ENCODE measurements at places on chromosomes 7 and 10. TPM values are rescaled to one million over a fixed set of nuclear protein-coding genes. Genes with fewer than 3 reads are reported as not detected.

DNA sequence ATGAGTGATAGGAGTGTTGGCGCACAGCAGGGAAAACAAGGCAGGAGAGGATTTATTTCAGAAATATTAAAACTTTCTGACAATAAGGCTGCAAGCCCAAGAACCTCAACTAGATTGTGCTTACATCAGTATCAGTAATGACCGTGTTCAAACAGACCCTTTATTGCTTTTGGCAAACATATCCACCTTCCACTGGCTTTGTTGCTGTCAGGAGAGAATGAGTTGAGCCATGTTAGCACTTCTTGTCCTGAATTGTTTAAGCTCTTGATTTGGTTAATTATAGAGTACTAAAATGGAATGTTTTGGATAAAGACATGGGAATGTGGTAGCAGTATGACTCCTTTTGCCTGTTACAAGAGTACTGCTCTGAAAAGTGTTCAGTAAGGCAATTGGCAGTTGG is 3.8 kb downstream of the AHCYL2 start:
- DNase-seq = no peak

- DNase-seq = no peak
These were observed 3.4 kb downstream of the SLC35G1 start for GRCh38 chr10:93897070-93897780.

GRCh38 chr7:112940314-112940732 is 146.3 kb downstream of the GPR85 start:
- no peak for DNase-seq

The MAT1A gene
- not detected for total RNA-seq

The TEX36 gene
- total RNA-seq = not detected

DNA sequence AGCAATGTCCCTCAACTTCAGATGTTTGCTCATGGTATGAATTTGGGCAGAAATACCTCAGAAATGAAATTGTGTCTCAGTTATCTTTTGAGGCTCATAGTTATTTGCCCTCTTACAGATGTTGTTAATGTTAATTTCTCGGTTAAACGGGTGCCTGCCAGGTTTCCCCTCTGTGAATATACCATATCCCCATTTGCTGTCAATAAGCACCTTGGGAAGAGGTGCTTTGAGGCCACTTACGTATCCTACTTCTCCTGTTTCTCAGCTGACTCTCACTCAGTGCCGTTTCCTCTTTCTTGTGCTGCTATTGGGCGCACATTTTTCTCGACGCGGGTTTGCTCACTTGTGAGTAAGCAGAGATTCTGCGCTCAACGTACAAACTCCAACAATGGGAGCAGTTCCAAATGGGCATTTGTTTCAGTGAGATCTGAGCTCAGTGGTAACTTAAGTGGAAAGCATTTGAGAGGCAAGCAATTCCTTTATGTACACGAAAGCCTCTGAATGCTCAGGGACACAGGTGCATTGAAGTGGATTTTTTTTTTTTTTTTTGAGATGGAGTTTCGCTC is 34.8 kb upstream of the JAKMIP3 start:
- no peak for DNase-seq

DNA sequence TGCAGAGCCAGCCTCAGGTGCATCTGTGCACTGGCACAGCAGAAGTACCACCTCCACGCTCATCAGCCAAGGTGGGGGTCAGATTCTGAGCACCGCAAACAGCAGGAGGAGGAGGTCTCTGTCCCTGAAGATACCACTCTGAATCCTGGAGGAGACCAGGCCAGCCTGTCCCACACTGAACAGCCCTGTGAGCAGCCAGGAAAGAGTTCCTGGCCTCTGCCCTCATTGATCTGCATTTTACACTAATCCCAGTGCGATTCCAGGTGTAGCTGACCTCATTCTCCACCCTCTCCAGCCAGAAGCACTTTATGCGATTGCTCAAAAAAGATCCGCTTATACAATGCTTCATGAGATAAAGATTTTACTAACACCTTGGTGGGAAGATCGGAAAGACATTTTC is 99.1 kb upstream of the CACUL1 start:
- no peak for DNase-seq

- DNase-seq = no peak
These were observed 56.4 kb upstream of the CCDC71L start for GRCh38 chr7:106717254-106717954.

DNA sequence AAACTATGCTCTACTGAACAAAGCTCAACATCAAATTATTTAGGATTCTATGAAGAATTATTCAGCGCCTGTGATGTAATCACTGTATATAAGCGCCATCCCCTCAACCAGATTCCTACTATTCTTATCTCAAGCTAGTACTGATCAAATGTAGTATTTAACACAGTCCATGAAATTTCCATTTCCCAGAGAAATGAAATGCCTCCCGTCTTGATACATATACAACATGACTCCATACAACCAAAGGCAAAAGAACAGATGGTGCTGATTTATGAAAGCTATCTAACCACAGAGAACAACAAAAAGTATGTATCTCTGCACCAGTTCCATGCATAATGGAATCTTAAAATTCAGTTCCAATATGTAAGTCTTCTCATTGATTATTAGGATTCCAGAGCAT is 406.1 kb downstream of the PARD3 start:
- DNase-seq = no peak

DNA sequence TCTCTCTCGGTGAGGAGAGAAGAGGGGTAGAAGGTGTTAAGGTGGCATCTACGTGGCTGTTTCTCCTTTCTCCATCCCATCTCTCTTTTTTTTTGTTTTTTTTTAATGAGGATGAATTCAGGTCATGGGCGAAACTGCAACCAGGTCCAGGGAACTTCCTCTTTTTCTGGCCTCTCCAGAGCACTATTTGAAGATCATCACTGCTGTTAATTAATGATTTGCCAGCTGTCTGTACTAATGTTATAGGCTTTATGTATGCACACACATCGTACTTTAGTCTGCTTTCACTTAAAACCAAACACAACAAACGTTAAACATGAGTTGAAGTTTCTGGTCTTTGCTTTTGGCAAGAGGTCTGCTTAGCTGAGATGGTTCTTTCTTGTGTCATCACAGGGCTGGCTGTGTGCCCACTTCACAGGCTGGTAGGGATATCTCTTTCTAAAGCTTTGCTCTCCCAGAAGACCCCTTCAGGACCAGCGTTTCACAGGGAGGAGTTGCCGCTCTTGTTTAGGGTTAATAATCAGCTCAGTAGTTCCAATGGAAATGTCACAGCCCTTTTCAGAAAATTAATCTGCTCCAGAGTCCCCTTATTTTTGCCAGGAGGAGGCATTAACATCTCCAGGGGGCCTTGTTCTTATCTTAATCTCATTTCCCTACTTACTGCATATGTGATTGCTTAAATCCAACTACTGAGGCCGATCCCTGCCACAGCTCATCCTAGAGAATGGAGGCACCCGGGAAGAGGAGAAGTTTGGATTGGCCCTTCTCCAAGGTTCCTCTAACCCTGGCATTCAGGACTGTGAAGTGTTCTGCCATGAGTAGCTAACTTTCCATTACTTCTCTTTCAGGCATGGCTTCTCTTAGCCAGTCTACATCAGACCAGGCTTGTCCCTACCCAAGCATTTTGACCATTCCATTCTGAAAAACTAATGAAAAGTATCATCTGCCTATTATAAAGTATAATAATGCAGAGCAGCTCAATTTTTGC is 273.9 kb upstream of the NFE2L3 start:
- no peak for DNase-seq

DNA sequence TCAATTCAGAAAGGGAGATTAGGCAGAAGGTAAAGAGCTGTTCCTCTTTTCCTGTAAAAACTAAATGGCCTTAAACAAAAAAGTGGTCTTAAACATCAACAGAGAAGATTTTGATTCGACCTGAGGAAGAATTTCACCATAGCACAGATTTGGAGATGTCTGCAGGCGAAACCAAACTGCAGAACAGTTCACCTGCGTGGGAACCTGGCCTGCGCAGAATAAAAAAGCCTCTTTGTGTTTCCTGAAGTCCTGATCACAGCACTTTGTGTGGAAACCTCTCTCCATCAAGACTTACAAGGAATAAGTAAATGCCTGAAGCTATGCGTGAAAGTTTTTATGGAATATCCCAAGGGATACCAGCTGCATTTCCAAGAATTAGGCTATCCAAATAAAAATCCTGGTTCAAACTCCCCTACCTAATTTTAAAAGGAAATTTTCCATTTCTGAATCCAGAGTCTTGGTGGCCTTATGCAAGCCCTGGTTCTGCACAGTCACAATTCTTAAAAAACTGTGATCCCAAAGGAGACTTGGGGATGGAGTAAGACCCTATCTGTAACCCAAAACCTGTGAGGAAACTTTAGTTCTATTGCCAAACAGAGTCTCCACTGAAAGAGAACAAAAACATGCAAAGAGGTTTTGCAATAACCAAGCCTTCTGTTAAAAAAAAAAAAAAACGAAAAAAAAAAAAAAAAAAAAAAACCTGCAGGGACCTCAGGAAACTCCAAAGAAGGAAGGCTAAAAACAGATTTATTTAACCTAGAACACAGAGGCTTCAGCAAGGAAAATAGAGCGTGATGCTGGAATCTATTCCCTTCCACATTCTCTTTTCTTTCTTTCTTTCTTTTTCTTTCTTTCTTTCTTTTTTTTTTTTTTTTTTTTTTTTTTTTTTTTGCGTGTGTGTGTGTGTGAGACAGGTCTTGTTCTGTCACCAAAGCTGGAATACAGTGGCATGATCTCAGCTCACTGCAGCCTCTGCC is 10.4 kb downstream of the CALML3 start:
- DNase-seq = no peak

- DNase-seq = no peak
These were observed 151.8 kb downstream of the WNT2 start for GRCh38 chr7:117171106-117171505.

DNA sequence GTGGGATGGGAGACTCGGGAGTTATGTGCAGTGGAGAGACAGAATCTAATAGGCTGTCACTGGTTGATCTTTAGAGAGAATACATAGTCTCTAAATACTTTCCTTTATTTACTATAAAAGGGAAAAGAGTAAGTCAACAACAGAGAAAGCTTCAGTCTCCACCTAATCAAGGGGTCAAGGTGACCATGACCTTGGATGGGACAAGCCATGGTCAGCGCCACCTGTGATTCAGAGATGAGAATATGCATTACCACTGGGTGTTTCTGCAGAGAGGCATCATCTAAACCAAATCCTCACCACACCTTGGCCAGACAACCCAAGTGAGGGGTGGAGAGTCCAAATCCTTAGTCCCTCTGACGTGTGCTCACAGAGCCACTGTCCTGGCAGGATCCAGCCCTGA is 39.9 kb downstream of the TNS3 start:
- DNase-seq = no peak

Measured in cerebellum (tissue), 4 donors.